ENCODE measurements at places on chromosomes 1 and 21.
A peak's percentile ranks its signal among the peaks of the same experiment; 100 is the strongest.

GRCh38 chr1:66981679-66982078, 56.9 kb downstream of the MIER1 start:
- no peaks in the 10 kb centered on the region for H3K27me3 ChIP-seq
- peaks cover 14% of the 10 kb centered on the region for H3K4me1 ChIP-seq
- DNase-seq: no peak
- no peak overlapping the region for H3K4me3 ChIP-seq

DNA sequence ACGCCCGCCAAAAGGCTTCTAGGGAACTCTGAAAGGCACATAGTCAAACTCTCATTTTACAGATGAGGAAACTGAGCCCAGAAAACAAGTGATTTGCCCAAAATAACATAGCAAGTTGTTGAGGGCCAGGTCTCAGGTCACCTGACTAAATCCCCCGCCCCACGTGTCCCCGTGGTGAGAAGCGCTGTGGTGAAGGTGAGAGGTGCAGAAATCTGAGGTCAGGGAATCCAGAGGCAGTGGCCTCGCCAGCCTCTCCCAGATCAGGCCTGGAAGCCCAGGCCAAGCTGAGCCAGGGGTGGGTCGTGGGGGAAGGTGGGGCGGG, 5.1 kb downstream of the HDGF start:
- H3K4me3 ChIP-seq: peak overlapping the region; percentile 67
- H3K27ac ChIP-seq: peak overlapping the region; percentile 85
- H3K4me1 ChIP-seq: peaks cover 67% of the 10 kb centered on the region
- peaks cover 96% of the 10 kb centered on the region for H3K36me3 ChIP-seq
- DNase-seq: no peak

DNA sequence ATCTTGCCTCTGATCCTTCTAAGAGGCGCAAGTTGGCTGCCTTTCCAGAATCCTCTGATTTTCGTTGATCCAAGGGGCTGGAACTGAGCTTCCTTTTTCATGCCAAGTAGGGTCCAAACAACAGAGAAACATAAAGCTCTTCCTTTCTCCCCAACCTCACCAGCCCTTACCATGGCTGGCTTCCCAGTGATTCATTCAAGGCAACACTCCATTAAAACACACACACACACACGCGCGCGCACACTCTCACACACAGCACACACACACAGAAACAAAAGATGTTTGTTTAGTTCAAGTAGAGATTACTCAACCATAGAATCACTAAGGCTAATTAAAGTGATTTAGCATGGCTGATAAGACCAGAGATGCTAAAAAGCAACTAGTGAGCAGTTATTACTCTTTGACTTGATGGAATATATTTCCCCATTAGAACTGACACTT, 13.0 kb upstream of the GUCA2A start:
- no peaks in the 10 kb centered on the region for H3K27me3 ChIP-seq
- no peak overlapping the region for H3K4me3 ChIP-seq
- no peak overlapping the region for H3K27ac ChIP-seq
- peaks cover 15% of the 10 kb centered on the region for H3K4me1 ChIP-seq

DNA sequence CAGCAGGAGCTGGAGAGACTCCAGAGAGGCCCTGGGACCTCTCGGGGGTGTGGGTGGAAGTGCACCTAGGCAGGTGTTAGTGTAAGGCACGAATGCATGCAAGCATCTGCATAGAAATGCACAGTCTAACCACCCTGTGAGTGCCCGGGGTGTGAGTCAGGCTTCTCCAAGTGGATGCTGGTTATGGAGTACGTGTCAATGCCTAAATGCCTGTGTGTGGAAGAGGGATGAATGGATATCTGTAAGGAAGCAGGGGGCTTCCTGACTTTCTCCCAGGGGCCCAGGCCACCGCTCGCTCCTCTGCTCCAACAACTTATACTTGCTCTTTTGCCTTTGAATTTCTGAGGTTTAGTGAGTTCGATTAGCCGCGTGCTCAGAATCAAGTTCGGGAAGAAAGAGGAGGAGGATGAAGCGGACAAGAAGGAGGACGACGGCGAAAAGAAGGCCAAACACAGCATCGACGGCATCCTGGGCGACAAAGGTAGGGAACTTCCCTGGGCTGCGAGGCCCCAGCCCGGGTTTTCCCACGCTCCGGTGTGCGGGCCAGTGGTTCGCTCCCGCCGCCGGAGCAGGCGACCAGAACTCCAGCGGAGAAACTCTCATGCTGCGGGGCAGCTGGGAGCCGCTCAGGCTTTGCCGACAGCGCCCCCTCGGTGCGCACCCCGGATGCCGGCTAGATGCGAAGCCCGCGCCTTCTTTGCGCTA, 5.4 kb downstream of the PAX7 start:
- no peak for DNase-seq
- peak overlapping the region; percentile 2 for H3K4me3 ChIP-seq
- H3K27me3 ChIP-seq: peaks cover 100% of the 10 kb centered on the region
